SJSA1 (cell line): ENCODE measurements at places on chromosomes 11 and 22.
A peak's percentile ranks its signal among the peaks of the same experiment; 100 is the strongest.

DNA sequence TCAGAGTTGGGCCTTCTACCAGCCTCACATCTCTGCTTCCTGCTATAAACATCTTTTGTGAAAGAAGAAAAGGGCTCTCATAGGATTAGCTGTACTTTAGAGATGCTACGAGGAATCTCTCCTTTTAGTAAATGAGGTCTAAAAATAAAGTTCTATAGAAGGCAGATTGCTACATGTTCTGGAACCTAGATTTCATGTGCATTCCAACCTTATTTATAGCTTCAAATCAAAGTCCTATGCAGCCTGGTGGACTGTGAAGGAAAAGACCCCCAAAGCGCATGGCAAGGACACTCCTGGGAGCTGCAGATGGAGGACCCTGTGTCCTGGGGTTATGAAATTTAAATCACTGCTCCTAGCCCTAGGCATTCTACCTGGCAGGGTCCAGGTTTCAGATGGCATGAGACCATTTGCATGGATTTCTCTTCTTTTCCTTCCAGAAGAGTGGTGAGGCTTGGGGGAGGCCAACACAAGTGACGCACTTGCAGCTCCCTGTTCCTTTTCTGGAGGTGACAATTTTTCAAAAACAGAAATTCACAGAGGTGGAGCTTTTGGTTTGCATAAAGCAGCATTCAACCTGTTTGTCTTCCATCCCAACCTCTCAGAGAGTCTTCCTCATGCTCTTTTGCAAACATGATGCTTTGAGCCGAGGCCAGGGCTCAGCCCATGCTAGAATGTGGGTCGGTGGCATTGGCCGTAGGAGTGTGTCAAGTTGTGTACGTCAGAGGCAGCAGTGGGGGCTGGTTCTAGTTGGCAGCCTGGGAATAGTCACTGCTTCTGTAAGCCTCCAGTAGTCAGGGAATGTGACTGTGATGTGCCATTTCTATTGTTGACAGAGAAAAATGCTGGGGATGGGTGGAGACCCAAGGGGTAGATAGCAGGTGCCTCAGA is 6.3 kb downstream of the CRY2 start:
- DNase-seq = no peak

DNA sequence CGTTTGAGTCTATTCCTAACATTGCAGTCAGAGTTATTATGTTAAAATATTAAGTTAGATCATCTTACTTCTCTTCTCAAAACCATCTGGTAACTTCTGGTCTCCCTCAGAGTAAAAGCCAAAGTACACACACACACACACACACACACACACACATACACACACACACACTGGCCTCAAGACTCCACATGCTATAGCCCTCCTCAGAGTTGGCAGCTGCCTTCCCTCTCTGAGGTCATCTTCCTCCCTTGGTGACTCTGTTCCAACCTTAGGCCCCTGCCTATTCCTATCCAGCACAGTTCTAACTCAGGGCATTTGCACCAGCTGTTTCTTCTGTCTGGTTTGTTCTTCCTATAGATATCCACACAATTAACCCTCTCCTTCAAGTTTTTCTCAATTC is 272.0 kb upstream of the SESN3 start:
- no peak for DNase-seq

DNA sequence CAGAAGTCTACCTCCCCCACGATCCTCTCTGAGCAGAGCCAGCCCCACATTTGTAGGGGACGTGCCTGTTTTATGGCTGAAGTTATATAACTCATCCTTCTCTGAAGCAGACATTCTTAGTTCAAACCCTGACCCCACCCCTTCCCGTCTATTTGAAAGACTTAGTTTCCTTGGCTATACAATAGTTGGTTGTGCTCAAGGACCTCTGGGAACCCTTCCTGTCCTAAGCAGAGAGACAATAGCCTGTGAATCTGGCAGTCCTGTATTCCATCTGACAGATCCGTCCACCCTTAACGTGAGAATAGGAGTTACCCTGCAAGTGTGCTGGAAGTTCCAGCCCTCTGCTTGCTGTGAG is 75.2 kb downstream of the MN1 start:
- peak; percentile 62 for DNase-seq

- DNase-seq = peak; percentile 95
These were observed at the start of gene HYOU1 for GRCh38 chr11:119057000-119057769. TSS of gene HYOU1 (minus strand) at chr11:119057205. CDS start at chr11:119056160, 1,045 bp downstream.

GRCh38 chr11:78244080-78244479 is 55.4 kb downstream of the USP35 start:
- no peak for DNase-seq

DNA sequence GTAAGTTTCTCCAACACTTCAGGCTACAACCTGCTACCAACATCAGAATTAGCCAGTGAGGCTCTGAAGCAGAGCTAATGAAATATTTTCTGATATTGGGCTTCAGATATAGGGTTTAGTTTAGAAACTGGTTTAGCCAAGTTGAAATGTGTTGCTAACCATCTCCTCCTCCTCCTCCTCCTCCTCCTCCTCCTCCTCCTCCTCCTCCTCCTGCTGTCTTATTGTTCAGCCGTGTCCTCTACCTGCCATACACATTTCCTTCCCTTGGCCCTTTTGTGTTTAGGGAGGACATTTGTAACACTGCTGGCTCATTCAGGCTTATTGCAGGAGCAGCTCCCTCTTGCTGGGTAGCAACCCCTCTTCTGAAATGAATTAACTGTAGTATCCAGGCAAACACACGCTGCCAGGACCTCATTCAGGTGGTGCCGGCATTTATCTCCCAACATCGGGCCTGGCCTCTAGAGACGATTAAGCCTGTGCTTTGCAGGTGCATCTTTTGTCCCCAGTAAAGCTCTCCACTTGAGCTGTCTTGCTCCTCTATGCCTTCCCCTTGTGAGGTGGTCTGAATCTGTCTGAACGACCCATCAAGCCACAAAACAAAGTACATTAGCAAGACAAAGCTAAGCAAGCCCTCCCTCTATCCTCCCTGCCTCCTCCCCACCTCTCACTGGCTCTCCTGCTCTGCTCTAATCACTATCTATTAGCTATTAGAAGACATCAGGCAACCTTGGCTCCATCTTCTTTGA is 82.9 kb downstream of the KCNJ1 start:
- no peak for DNase-seq

DNA sequence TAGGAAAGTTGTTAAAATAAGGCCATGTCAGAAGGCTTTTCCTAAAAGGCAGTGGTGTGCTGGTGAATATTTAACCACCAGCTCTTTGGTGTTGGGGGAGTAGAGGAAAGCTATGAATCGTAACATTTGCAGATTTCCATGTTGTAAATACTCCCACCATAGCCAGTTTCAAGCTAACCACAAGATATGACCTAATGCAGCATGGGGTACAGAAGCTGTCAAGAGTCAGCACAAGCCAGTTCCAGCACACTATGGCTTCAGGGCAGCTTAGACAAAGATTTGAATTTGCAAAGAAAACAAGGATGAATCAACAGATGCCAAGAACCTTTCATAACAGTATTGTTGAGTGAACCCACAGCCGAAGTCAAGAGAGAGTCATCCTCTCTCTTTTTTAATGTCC is 40.0 kb downstream of the COMMD9 start:
- peak; percentile 43 for DNase-seq

- DNase-seq = no peak
These were observed 189.0 kb upstream of the BLID start for GRCh38 chr11:122304973-122305372.

- no peak for DNase-seq
These were observed 499.1 kb downstream of the INSC start for GRCh38 chr11:15613789-15614188.

DNA sequence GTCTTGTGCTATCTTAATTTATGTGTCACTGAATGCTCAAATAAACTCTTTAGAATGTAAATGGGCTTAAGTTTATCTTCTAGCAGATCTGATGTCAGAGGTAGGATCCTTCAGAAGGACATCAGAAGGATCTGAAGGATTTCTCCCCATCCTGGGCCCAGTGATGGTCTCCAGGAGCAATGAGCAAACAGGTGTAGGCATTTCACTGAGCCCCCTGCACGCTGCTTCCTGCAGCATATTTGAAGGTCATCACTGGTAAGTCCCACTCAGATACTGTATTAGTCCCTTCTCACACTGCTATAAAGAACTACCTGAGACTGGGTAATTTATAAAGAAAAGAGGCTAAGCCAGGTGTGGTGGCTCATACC is 4.5 kb downstream of the GSTP1 start:
- no peak for DNase-seq

DNA sequence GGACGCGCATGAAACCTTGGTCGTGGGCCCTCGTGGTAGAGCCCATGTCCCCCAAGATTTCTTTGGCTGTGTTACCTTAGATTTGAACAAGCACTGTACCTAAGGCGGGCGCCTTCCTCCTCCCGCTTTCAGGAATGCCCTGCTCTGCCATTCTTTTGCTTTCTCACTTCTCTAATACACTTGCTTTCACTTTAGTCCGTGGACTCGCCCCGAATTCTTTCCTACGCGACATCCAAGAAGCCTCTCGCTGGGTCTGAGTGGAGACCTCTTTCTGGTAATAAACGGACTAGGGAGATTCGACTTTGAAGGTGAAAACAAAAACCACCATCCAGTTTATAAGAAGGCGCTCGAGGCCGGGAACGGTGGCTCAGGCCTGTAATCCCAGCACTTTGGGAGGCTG is 1.2 kb upstream of the NUP50 start:
- DNase-seq = peak; percentile 36

- DNase-seq = no peak
These were observed 718 bp downstream of the INTS5 start for GRCh38 chr11:62652161-62653006.

- peak; percentile 75 for DNase-seq
These were observed 147.6 kb downstream of the FBXO7 start for GRCh38 chr22:32622004-32622743.

GRCh38 chr11:74630043-74630442 is 37.7 kb downstream of the POLD3 start:
- DNase-seq = no peak

DNA sequence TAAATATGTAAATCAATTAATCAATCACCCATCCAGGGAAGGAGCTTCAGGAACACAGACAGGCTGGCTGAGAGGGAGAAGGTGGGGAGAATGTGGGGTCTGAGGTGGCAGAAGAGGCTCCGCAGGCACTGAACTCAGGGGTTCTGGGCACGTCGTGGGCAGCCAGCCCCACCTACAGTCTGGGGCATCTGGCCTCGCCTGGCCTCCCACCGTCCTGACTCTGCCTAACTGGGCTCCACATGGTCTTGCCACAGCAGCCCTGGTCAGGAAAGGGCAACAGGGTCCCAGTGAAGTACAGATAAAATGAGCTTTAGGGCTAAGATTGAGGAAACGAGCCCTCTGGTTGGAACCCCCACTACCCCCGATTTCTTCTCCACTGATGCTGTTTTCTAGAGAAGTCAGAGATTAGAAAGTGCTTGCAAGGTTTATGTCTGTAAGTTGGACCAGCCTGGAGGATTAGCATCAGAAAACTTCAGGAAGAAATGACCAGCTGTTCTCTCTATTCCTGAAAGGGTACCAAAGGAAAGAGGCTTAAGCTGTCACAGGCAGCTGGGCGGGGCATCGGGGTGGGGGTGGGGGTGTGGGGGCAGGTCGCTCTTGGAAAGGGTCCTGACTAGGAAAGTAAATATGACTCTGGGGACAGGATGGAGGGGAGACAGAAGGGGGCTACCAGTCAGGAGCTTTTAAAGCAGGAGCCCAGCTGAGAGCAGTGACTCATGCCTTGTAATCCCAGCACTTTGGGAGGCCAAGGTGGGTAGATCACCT is 261.7 kb downstream of the BUD13 start:
- DNase-seq = no peak

DNA sequence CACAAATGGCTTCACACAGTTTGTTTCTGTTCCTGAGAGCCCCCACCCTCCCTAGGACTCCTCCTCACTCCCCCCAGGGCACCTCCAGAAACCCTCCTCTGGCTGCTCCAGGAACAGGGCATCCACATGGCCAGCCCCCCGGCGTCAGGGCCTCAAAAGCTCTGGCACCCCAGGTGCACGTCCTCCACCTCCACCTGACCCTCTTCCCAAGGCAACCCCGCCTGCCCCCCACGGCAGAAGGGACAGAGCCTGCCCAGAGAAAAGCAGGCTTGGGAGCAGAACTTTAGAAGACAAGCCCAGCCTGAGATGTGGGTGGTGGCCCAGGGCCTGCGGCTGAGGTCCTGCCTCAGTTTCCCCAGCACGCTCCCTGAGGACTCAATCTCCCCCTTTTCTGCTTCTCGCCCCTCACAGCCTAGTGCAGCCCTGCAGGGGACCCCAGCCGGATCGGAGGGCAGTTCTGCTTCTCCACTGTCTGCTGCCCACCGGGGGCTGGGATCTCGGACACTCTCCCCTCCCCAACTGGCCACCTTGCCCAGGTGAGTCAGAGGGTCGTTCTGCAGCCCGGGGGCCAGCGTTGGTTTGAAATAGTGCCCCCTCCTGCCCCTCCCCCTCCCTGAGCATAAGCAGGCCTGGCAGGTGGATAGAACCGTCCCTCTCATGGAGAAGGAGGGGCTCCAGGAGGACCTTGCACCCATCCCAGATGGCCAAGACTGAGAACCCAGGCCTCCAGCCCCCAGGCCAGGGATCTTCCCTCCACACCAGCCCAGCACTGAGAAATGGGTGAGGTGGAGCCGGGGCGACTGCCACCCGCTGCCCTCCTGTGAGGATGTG is 2.4 kb upstream of the TRABD start:
- no peak for DNase-seq

- no peak for DNase-seq
These were observed 10.6 kb downstream of the JHY start for GRCh38 chr11:122893131-122893530.

DNA sequence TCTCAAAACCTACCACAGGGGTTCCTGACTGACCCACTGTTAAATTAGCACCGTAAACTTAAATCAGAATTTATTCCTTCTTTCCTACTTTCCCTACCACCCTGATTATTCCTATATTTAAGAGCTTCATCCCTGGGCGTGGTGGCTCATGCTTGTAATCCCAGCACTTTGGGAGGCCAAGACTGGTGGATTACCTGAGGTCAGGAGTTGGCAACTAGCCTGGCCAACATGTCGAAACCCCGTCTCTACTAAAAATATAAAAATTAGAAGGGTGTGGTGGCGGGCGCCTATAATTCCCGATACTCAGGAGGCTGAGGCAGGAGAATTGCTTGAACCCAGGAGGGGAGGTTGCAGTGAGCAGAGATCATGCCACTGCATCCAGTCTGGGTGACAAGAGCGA is 20.3 kb downstream of the ALG9 start:
- no peak for DNase-seq

GRCh38 chr22:43867839-43868635 is 5.7 kb upstream of the SULT4A1 start:
- DNase-seq = peak; percentile 52

- no peak for DNase-seq
These were observed 53.3 kb upstream of the CD5 start for GRCh38 chr11:61049063-61049377.

- DNase-seq = no peak
These were observed 88.0 kb downstream of the ZNF280B start for GRCh38 chr22:22420580-22420979.

DNA sequence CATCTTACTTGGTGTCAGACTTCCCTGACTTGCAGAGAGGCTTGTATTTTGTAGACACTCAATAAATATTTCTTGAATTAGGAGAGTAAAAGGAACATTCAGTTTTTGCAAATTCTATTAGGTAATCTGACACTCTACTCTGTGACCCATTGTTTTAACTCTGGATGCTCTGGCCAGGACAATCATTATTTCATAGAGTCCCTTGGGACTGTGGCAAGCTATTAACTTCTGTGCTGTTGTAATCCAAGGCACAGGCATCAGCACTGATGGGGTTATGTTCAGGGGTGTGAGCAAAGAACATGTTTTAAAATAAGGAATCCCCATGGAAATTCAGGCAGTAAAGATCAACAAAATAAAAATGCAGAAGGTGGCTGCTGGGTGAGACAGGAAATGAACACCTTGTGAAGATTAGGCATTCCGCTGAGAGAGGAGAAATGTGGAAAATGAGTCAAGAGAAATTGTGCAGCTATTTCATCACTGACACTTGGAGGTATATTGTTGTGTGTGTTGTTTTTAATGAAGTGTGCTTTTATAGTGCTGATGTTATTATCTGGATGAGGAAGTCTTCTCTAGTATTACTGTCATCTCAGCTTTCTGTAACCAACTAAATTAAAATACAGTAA is 175.2 kb downstream of the WNT11 start:
- no peak for DNase-seq
